ENCODE measurements at places on chromosomes 5 and 9.

GRCh38 chr9:83270116-83270515, 207.2 kb upstream of the RASEF start:
- no peak for DNase-seq

GRCh38 chr9:8349376-8349775, 549.8 kb upstream of the DMAC1 start:
- no peak for DNase-seq

GRCh38 chr5:1930501-1930879, 47.8 kb upstream of the IRX4 start:
- DNase-seq: no peak

- DNase-seq: peak; percentile 63
Measured at GRCh38 chr9:15430920-15431844, 8.5 kb downstream of the SNAPC3 start.

GRCh38 chr9:135090081-135090480, 2.6 kb downstream of the OLFM1 start:
- DNase-seq: no peak

DNA sequence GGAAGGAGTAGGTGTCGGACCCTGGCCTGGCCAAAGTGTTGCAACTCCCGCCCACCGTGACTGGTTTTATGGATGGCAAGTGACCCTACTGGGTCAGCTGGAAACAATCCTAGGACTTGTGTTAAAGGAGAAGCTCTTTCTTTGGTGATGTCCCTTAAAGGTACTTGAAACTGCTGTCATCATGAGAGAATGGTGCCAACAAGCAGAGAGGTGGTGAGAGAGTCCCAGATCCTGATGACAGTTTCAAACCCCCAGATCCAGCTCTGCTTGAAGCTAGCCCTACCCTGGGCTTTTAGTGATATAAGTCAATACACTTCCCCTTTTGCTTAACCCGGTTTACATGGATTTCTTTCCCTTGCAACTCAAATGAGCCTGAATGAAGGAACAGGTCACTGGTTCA, 72.5 kb upstream of the UBTD2 start:
- peak; percentile 32 for DNase-seq

DNA sequence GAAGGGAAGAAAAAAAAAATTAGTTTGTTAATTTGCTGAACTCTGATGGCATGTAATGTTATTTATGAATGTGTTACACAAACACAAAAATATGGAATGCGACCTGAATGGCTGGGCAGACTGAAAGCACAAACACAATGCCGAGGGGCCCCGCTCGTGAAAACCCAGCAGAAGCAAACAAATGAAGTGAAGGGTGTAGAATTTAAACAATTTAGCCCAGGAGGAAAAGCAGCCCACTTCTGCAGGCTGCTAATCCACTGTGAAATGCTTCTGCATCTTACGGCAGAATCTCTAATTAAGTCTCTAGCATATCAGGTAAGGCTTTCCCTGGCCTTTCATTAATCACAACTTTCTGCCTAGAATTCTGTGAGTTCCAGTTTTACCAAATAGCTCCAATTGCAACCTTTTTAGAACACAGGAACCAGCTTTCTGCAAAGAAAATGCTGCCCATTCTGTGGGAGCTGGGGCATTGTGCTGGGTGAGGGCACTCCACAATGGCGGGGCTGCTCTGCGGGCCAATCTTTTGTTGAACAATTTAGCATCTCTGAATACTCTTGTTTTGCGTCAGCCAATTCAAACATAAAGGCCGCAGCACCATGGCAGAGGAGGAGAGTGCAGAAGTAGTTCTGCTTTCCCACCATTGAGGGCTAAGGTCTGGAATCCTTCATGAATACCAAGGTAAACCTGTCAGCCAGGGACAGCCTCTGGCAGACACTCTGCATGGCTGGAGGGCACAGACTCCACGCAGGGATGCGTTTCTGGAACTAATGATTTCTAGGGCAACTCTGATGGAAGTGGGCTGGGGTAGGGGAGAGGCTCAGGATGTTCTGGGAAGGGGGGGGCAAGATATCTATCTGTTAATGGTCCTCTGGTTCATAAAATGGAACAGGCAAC, 66.4 kb downstream of the PTCH1 start:
- DNase-seq: no peak

DNA sequence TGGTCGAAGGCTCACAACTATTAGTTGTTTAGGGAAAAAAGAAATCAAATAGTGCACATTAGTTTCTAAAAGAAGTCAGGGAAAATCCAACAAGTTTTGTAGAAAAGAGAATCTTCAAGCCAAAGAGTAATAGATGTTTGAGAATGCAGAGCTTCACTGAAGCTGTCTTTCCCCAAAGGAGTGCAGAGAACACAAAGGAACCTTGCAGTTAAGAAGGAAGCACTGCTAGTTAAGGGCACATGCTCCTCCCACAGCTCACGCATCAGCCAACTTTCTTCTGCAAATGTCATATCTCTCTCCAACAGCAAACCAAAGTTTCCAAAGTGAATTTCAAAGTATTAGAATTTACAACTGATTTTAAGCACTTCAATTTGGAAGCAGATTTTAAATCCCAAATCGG, 116.4 kb upstream of the FST start:
- no peak for DNase-seq
